Parietal lobe (tissue), 2 donors: ENCODE measurements at places on chromosomes 3 and 15. TPM values are rescaled to one million over a fixed set of nuclear protein-coding genes. Genes with fewer than 3 reads are reported as not detected.

The A4GNT gene
- not detected for total RNA-seq

The WDR72 gene
- 0.31 TPM for total RNA-seq

The TMEM40 gene
- total RNA-seq = not detected

The ALDH1L1 gene
- 2.8 TPM for total RNA-seq

The WDR49 gene
- 8.8 TPM for total RNA-seq

The ALDH1A2 gene
- total RNA-seq = 1.9 TPM

The ATP13A5 gene
- 0.63 TPM for total RNA-seq

The WDR93 gene
- 0.63 TPM for total RNA-seq

The LRRC57 gene
- 27.2 TPM for total RNA-seq
